ENCODE measurements at places on chromosomes 2 and 18. TPM values are rescaled to one million over a fixed set of nuclear protein-coding genes. Genes with fewer than 3 reads are reported as not detected.
A peak's percentile ranks its signal among the peaks of the same experiment; 100 is the strongest.

DNA sequence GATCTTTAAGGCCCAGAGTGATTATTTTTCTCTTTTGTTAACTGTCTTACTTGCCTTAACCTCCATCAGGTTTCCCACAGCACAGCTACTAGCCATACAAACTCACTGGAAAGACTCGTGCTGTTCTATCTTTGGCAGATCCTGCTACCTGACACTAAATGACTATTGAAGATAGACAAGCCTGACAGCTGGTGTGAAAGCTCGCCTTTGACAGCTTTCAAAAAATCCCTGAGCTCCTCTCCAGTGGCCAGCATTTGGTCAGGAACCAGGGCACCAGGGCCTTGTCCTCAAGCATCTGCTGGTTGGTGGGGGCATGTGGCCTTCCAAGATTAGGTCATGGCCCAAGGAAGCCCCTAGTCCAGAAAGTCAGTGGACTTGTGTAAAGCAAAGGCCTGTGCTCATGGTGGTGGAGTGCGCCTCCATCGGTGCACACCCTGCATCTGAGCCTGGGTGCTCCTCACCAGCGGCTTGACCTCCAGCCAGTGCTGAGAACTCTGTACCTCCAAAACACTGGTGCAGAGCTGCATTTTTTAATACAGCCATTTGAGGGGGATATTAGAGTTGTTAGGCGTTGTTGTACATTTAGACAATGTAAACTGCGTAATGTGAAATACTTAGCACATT lies 158.5 kb downstream of the NCK2 start:
- DNase-seq = no peak

DNA sequence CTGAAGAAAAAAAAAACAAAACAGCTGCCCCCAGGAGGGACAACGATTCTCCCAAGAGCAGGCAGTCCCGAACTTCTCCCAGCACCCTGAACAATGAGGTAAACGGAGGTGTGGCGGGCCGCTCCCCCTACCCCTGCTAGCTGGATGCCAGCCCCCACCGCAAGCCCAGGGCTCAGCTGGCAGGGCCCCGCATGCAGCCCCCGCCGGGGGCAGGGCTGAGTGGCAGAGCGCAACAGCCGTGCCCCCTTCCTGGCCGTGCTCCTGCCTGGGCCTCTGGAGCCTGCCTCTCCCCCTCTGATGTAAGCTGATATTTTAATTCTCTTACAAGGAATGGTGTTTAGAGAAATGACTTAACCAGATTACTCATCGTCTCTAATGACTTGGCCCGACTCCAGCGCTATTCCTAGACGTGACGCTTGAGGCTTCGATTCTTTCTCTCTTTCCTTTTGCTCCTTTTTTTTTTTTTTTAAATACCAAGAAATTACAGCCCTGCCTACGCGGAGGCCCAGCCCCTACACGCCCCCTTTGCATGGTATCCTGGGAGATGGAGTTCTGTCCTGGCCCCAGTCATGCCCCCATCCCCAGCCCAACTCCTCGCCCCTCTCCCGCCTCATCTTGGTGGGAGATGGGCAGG lies 4.6 kb upstream of the ARID5A start:
- peak; percentile 85 for DNase-seq

DNA sequence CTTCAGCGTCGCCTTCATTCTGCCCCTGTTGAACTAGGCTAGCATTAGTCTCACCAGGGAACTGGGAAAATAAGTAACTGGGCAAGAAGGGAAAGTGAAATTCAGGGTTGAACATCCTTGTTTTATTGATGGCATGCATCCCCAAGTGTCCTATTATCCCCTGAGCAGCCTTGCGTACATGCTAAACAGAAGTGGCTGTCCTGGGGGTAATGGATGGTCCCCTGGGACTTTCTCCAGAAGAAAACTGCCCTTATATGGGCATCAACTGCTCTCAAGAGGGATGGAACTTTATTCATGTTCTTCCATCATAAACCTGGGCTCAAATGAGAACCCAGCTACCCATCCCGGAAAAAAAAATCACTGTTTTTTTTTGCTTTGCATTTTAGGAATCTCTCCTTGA lies 11.8 kb upstream of the SMIM21 start:
- no peak for DNase-seq

- DNase-seq = no peak
Observed at GRCh38 chr2:191927319-191927867, 80.5 kb upstream of the CAVIN2 start.

- no peak for DNase-seq
Observed at GRCh38 chr2:172213116-172213860, 110.6 kb upstream of the DLX2 start.

- DNase-seq = no peak
Observed at GRCh38 chr2:177585234-177585863, 192.8 kb downstream of the AGPS start.

GRCh38 chr18:2982022-2982421 lies 30.9 kb downstream of the LPIN2 start:
- no peak for DNase-seq

DNA sequence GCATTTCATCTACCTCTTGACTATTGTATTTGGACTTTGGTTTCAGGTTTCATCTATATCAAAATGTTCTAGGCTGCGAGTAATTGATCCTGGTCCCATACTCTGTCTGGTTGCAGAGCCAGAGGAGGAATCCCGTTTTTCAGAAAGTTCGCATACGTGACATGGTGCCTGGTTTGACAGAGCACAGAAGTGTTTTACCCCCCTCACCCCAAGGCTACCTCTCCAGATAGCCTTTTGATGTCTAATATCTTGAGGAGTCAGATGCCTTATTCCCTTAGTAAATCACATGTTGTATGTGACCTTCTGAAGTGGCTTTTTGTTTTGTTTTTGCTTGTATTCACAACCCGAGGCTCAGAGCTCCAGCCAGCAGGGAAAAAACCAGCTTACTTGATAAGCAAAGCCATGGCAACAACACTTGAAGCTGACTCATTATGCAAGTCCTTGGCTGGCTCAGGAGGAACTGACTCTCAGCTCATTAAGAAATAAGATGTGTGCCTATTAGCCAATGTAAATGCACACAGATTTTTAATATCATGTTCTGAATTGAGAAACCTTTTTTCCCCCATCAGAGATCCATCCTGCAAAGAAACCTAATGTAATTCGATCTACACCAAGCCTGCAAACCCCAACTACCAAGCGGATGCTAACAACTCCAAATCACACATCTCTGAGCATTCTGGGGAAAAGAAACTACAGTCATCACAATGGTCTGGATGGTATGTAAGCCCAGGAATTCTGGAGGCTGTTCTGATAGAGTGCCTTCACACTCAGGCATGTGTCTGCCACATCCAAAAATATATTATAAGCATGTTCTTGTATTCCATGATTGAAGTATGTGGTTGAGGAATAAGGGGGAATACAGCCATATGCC lies 41.4 kb downstream of the OXER1 start:
- DNase-seq = peak; percentile 49

DNA sequence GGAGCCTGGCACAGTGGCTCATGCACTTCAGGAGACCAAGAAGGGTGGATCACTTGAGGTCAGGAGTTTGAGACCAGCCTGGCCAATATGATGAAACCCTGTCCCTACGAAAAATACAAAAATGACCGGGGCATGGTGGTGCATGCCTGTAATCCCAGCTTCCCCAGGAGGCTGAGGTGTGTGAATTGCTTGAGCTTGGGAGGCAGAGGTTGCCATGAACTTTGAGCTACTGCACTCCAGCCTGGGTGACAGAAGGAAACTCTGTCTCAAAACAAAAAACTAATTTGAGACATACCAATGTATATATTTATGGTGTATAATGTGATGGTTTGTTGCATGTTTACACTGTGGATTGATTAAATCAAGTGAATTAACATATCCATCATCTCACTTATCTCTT lies 21.8 kb upstream of the ZNF512 start:
- no peak for DNase-seq

DNA sequence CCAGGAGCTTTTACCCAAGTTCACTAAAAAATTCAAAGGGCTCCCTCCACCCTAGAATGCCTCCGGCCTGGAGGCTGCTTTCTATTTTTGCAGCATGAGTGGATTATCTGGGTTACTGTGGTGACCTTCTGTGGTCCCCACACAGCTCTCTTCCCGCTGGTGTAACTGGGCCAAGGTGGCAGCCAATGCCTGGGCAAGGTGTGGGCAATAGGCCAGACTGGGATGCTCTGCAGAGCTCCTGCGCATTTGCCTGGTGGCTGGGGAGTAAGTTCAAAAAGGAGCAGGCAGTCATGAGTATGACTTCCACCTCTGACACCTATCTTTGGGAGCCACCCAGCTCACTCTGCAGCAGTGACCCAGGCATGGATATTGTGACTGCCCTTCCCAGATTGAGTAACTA lies 130.5 kb upstream of the SPRED2 start:
- no peak for DNase-seq

GRCh38 chr2:185645529-185645928 lies 93.1 kb upstream of the FSIP2 start:
- no peak for DNase-seq

GRCh38 chr2:177393203-177393755 lies 706 bp downstream of the AGPS start:
- no peak for DNase-seq

- no peak for DNase-seq
Observed at GRCh38 chr2:213228638-213229037, 55.6 kb upstream of the SPAG16 start.

- no peak for DNase-seq
Observed at GRCh38 chr2:45700407-45701013, 49.0 kb downstream of the PRKCE start.

DNA sequence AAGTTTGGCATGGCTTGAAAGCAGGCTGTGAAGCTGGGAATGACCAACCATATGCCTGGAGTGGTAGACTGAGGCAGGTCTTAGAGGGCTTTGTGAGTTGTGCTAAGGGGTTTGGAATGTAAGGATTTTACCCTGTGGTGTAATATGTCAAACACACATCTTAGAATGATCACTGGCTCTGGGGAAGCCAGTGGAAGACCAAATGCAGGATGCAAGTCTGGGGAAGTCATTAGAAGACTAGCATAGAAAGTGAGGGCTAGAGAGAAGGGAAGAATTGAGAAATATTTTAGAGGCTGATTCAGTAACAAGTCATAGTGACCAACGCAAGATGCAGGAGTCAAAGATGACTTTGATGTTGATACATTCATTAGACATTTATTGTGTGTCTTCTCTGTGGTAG lies 3.5 kb upstream of the FHOD3 start:
- no peak for DNase-seq

- no peak for DNase-seq
Observed at GRCh38 chr2:242002944-242003343, 133.4 kb downstream of the RTP5 start.

GRCh38 chr2:65390134-65390533 lies 42.3 kb downstream of the SPRED2 start:
- DNase-seq = peak; percentile 43

GRCh38 chr2:20594048-20594750 lies 56.7 kb downstream of the HS1BP3 start:
- no peak for DNase-seq

DNA sequence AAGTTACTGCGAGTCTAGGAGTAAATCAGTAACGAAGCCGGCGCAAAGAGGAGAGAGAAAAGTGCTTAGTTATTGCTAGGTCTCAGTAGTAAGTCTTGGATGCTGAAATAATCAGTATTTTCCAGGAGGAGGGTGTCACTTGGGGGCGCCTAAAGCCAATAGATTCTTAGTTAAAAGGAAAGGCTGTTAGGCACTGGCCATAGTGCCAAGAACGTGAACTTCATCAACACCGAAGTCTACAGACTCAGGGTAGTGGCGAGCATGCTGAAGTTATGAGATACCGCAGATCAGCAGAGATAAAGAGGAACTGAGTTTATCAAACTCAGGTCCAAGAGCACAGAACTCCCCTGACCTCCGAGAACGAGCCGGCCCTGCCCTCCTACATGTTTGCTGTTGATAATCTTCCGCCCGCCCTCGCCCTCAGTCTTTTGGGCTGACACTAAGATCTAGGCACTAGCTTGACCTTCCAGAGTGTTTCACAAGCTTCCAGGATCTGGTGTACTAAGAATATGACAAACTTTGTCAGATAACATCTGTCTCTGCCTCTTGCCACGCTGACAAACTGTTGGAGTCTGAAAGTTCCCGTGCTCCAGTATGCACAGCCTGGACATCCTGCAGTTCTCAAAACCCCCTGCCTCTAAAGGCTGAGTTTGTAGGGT lies 49.2 kb downstream of the CYB5A start:
- no peak for DNase-seq

DNA sequence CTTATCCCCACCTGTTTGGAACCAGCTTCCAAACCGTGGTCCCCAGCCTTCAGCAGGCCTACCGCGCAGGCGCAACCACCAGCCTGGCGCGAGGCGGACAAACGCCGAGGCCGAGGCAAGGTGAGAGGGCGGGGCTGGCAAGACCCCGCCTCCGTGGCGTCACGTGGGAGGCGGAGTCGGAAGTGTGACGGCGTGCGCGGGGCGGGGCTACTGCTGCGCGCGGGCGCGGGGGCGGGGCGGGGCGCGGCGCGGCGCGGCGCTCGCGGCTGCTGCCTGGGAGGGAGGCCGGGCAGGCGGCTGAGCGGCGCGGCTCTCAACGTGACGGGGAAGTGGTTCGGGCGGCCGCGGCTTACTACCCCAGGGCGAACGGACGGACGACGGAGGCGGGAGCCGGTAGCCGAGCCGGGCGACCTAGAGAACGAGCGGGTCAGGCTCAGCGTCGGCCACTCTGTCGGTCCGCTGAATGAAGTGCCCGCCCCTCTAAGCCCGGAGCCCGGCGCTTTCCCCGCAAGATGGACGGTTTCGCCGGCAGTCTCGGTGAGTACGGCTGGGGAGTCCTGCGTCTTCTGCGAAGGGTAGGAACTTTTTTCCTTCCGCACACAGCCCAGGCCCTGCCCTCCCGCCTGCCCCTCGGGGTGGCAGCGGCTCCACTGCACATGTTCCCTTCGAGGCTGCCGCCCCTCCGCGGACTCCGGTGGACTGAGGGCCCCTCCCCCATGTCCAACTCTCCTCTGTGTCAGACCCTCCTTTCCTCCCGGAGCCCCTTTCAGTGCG lies at the start of gene EML4:
Gene EML4, plus strand, starts transcription at position 254 of the 774 bp plus-strand sequence. Its CDS starts 259 bp downstream, at position 513.
- DNase-seq = peak; percentile 97

DNA sequence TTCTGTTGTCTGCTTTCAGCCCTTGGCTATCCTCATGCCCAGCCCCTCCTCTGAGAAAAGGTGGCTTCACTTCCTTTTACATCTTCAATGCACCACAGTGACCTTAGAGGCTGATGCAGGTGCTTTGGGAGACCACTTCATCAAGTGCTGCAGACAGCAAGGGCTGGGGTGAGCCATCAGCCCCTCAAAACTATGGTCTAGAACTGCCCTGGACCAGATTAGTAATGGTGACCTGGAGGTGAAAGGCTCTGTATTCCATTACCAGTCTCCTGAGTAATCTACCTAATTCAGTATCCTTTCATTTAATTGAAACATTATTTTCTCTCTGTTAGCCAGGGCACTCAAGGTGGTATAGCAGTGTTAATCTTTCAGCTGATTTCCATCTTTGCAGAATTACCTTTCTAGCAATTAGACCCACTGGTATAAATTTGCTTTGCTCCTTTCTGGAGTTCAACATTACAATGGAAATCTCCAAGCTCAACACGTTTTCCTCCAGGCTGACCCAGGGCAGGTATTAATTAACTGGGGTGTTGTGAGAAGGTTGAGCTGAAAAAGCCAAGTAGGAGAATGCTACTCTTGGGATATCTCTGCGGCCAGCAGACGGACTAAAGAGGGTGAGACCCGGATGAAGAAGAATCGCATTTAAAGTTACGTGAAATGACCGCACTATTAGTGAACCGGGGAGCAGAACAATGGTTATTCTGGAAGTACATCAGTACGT lies 469.0 kb downstream of the MEIS1 start:
- DNase-seq = no peak

INHA gene
- total RNA-seq = not detected

HOXD12 gene
- total RNA-seq = not detected

CFC1 gene
- not detected for total RNA-seq

MAL gene
- total RNA-seq = 93.8 TPM

NAT8 gene
- total RNA-seq = not detected

DHRS9 gene
- total RNA-seq = 6.3 TPM

C2orf92 gene
- 18.0 TPM for total RNA-seq

ASIC4 gene
- 0.19 TPM for total RNA-seq

RALB gene
- 52.9 TPM for total RNA-seq

TAF1B gene
- total RNA-seq = 17.8 TPM

All from activated T-cell treated with anti-CD3 and anti-CD28 coated beads, Interleukin-2, amount 50 U/mL, for 72 hours (primary cell).